Globus pallidus (tissue), 1 donor: ENCODE measurements at places on chromosomes 6 and 20.
A peak's percentile ranks its signal among the peaks of the same experiment; 100 is the strongest.

DNA sequence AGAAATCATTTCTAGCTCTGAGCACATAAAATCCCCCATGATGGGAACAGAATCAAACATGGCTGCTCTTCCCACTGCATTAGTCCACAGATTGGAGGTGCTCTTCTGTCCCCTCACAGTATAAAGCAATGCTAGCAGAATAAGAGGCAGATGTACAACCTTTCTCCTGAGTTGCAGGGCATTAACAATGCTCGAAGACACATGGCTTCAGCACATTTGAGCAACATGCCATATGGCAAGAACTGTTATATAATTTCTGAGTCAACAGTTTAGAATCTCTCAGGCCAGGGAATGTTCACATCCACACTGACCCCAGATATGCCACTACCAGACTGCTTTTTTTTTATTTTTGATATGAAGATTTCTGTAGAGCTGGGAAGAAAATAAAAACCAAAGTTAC is 119.6 kb downstream of the KIF13A start:
- DNase-seq: peak; percentile 50

GRCh38 chr6:116994447-116994846 is 117.4 kb downstream of the RFX6 start:
- no peak for DNase-seq

- no peak for DNase-seq
These were observed 4.4 kb upstream of the RBM24 start for GRCh38 chr6:17276766-17277165.

- DNase-seq: no peak
These were observed 27.3 kb downstream of the WRNIP1 start for GRCh38 chr6:2792330-2793110.

DNA sequence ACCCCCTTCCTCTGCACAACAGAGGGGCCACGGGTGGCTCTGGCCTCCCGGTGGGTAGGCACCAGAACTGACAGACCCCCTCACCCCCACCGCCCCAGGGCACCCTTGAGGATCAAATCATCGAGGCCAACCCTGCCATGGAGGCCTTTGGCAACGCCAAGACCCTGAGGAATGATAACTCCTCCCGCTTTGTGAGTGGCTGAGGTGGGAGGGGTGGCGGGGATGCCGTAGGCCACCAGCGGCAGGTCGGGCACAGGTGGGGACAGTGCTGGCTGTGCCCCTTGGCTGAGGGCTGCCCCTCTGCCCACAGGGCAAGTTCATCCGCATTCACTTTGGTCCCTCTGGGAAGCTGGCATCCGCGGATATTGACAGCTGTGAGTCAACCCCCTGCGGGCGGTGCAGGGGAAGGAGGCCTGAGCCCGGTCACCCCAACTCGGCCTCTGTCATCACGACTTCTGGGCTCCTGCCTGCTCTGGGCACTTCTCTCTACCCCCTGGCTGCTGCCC is 29.1 kb downstream of the MYH7B start:
- DNase-seq: no peak

DNA sequence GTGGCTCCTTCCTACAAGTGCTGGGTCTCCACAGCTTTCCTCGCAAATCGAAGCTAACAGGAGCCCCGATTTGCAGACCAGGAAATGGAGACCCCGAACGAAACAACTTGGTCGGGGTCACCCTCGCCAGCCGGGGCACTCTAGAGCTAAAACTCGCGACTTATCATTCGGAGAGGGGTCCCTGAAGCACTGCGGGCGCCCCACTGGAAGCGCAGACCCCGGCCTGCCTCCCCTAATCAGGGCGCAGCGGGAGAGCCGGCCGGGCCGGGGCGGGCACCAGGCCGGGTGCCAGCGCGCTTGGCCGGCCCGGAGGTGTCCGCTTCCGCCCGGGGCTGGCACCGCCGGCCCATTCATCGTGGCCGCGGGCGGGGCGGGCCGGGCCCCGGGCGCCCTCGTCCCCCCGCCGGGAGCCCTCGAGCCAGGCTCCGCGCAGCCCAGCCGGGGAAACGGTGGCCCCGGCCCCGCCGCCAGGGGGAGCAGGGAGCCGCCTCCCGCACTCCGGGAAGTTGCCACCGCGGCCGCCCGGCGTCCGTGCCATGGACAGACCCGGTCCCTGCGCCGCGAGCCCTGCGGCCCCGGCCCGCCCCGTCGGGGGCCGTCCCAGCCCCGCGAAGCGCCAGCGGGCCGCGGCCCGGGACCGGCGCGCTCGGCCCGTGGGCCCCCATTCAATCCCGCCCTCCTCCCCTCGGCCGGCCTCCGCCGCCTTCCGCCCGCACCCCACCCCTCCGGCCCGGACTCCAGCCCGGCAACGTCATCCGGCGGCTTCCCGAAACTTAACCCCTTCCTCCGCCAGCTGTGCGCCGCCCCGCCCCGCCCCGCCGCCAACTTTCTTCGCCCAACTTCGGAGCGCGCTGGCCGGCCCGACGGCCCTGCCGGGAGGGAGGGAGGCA is 961 bp downstream of the RRBP1 start:
- peak; percentile 84 for DNase-seq

DNA sequence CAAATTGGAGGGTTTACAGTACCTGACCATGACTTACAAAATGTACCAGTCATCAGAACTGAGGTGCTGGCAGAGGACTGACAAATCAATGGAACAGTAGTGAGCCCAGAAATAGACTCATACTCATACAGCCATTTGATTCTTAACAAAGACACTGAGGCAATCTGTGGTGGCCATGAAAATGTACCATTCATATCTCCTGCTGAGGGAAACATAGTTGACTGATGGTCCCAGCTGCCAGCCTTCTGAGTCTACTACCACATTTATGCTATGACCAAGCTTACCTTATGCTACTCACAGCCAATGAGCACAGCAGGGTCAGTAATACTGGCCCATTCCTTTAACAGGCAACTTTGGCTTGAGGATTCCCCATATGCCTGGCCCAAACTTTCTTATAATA is 88.6 kb downstream of the WASF1 start:
- DNase-seq: no peak

GRCh38 chr20:18676396-18676795 is 88.5 kb downstream of the DTD1 start:
- no peak for DNase-seq

DNA sequence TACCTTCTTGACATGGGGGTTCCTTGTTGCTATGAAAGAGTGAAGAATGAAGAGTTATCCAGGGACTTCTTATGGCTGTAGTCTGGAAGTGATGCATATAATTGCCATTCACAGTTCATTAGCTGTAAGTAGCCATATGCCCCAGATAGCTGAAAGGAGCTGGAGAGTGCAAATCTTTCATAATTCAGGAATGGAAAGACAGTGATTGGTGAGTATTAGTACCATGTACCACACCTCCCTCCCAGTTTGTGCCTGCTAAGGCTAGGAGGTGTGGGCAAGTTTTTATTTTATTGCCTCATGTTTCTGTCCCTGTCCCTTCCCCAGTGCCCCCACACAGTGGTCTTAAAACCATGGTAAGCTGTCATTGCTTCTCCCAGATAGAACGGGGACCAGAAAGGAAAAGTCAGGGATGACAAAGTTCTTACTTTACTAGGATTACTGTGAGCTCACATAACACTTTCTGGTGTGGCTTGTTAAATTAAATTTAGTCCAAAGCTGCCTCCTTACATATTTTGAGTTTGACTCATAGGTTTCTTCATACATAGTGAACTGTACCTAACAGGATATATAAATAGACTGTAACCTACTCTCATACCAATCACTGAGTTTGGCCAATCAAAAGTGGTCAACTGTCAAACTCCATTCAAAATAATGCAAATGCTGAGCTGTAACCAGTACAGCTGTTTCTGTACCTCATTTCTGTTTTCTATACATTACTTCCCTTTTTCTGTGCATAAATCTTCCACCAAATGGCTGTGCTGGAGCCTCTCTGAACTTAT is 119.4 kb downstream of the RFPL4B start:
- DNase-seq: no peak

DNA sequence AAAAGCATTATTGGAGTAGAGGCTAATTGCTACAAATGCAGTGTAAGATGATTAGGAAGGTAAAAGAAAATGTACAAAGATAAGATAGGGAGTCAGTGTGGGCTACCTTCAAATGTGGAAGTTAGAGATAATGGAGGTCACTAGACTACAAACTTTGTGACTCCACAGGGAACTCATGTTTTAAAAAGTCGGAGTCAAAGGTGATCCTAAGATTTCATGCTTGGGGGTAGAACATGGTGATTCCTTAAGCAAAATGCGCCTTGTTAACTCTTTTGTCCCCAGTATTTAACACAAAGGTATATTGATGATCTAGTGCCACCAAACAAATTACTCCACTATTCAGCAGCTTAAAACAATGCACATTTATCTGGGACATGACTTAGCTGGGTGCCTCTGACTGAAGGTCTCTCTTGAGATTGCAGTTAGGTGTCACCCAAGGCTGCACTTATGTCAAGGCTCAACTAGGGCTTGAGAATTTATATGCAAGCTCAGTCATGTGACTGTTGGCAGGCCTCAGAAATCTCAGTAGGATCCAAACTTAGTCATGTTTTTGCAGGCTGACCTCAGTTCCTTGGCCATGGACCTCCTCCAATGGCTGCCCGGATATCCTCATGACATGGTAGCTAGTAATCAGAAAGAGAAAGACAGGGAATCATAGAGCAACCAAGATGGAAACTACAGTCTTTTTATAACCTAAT is 11.4 kb upstream of the SNX9 start:
- no peak for DNase-seq

GRCh38 chr20:2535711-2536559 is 438 bp upstream of the TMC2 start:
- DNase-seq: no peak
